ENCODE measurements at places on chromosomes 13 and 19.
A peak's percentile ranks its signal among the peaks of the same experiment; 100 is the strongest.

- no peak for DNase-seq
Measured at GRCh38 chr19:21463449-21464105, 41.8 kb upstream of the ZNF429 start.

DNA sequence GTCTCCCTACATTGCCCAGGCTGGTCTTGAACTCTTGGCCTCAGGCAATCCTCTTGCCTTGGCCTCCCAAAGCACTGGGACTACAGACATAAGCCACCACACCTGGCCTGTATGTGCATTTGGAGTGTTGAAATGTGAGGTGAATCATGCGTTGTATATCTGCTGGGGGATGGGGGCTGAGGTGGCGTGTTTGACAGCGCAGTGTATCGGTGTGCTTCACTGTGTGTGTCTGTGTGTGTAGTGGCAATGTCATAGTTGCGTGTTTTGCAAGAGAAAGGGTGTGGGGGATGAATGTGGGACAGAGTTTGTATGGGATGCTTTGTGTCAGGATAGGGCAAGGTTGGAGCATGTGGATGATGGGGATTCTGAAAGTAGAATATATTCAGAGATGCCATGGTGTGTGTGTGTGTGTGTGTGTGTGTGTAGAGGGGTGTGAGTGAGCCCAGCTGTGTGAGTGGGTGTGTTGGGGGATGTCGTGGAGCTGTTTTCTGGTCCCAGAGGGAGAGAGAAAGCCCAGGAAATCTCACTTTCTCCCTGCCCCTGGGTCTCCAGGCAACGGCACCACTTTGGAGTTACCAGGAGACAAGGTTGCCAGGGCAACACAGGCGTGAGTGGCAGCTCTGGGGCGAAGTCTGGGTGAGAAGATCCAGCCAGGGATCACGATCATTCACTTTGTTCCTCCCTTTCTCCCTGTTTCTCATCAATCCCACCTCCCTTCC lies 1.1 kb upstream of the SWSAP1 start:
- DNase-seq = peak; percentile 79

- no peak for DNase-seq
Measured at GRCh38 chr13:48163061-48163460, 68.2 kb upstream of the MED4 start.

DNA sequence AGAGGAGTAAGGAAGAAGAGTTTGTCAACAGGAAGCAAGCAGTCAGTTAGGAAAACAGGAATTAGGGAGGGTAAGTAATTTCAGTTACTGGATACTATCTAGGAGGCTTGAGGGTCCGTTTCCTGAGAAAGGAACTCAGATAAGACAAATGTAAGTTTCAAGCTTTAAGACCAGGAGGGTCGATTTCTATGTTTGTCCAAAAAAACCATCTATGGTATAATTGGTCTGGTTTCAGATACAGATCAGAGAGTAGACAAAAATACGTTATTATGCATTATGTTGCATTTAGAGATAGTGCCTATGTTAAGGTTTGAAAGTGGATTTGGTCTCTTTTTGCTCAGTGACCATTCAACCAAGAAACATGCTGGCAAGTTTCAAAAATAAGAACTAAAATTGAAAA lies 789.6 kb upstream of the PCDH20 start:
- no peak for DNase-seq

DNA sequence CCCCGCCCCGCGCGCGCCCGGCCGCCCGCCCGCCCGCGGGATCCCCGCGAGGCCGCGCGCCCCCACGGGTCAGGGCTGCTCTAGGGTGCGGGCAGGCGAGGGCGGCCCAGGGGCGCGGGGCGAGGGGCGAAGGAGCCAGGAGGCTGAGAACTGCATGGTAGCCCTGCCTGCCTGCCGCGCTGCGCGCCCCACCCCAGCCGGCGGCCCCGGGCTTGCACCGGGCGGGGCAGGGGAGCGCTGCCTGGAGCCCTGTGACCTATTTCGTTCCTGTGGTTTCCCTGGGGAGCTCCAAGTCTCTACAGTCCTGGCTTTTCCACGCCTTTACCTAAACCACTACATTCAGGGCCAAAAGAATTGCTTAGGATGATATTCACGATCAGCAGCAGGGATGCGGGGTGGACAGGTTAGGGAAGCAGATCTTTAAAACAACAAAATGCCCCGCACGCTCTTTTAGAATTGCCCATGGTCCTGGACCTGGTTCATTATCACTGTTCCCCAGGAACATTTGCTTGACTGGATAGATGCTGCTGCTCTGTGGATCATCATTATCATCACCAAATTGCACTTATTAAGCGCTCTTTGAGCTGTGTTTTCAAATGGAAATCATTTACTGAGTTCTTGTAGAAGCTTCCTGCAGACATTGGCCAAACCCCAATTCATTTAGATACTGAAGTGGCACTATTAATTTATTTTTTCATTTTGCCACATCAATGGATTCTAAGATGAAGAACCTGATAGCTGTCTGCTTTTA lies 421 bp upstream of the GPR12 start:
- DNase-seq = peak; percentile 3

- DNase-seq = peak; percentile 56
Measured at GRCh38 chr19:45769821-45770191, 754 bp upstream of the SIX5 start.

- no peak for DNase-seq
Measured at GRCh38 chr13:37209621-37210580, 104.4 kb upstream of the CSNK1A1L start.

- DNase-seq = no peak
Measured at GRCh38 chr19:11551603-11552235, 7.3 kb downstream of the ELOF1 start.

DNA sequence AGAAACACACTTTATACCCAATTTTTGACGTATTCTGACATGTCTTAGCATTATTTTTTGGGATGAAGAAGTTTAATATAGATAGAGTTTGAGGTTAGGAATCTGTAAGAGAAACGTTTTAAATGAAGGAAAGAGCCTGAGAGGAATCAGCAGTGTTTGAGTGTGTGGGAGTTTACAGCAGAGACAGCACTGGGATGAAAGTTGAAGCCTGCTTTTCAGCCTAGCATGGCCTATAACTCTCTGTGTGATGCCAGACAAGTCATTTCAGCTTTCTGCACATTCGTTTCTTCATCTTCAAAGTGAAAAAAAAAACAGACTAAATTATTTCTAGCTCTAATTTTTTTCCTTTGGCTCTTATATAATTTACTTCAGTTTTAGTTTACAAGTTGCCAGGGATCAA lies 177.1 kb downstream of the RGCC start:
- DNase-seq = no peak

DNA sequence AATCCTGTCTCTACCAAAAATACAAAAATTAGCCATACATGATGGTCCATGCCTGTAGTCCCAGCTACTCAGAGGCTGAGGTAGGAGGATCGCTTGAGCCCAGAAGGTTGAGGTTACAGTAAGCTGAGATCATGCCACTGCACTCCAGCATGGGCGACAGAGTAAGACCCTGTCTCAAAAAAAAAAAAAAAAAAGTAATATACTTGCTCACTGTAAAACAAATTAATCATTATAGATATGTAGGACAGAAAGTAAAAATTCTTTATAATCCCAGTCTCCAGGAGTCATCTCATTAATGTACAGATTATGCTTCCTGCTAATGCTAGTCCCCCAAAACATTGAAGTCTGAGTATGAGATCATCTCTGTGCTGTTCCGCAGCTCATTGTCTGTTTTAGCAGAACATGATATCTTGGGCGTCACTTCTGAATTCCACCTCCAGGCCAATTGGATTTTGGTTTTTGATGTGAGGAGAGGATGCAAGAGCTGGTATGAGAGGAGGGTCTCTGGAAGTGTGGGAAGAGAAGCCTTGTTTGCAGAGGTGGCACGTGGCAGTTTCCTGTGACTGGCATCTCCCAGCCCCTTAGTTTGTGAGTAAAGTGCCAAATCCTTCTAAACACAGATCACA lies 75.4 kb upstream of the NPAS1 start:
- peak; percentile 69 for DNase-seq

DNA sequence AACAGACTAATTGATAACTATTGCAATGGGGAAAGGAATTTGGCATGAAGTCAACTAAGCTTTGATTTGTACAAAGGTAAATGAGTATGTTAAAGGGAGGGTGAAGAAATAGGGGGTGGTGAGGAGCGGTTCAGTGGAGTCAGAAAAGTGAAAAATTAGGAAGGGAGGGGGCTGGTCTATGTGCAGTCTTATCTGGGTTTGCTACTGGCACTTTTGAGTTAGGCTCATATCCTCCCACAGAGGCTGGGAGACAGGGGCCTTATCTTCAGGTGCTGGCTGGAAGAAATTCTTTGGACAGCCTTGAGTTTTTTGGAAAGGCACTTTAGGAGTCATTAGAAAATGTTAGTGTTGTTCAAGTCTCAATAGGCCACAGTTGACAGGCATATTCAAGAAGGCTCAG lies 11.1 kb downstream of the ZNF302 start:
- DNase-seq = no peak

All from NCI-H2171 treated with DMSO at 0.1 percent for 48 hours (cell line).